ENCODE measurements at places on chromosomes 16 and 17.
A peak's percentile ranks its signal among the peaks of the same experiment; 100 is the strongest.

DNA sequence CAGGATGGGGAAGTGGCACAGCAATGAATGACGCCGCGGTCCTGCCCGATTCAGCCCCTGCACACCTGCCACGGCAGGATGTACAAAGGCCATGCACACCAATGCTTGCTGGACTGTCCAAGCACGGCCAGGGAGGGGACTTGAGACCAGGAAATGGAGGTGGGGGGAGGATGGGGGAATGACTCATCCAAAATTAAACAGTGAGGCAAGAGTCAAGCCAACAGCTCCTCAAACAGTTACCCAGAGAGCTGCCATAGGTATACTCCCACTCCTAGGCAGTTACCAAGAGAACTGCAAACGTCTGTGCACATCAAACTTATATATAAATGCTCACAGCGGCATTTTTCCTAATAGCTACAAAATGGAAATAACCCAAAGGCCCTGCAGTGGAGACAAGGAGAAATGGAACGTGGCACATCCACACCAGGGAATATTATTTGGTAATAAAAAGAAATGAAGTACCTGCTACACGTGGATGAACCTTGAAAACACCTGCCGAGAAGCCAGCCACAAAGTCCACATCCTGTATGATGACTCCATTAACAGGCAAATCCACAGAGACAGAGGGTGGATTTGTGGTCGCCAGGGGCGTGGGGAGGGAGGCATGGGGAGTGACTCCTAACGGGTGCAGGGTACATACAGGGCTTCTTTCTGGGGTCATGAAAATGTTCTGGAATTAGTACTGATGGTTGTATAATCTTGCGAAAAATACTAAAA is 54.1 kb downstream of the VAC14 start:
- DNase-seq = no peak

- DNase-seq = no peak
Observed at GRCh38 chr16:20944861-20945574, 44.4 kb downstream of the LYRM1 start.

GRCh38 chr17:44355642-44356099 is 8.0 kb downstream of the FAM171A2 start:
- no peak for DNase-seq

GRCh38 chr17:30957741-30958140 is 13.1 kb upstream of the RNF135 start:
- DNase-seq = no peak

DNA sequence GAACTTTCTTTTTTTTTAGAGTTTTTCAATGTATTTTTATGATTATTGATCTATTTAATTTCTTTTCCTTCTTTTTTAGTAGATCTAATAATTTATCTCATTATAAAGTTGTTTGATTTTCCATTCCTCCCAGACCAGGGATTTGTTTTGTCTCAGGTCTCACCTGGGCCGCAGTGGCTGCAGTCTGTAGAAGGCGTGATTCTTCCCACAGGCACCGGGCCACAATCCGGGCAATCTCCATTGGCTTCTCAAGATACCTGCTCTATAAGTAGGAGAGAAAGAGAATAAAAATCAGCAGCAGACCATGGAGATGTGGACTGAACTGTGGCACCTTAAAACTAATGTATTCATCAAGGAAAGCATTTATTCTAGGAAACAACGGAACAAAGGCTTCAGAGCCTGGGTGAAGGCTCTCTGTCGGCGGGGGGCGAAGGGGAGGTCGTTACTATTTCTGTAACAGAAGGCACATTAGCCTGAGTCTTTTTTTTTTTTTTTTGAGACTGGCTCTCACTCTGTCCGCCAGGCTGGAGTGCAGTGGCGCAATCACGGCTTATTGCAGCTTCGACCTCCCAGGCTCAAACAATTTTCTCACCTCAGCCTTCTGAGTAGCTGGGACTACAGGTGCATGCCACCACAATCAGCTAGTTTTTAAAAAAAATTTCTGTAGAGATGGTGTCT is 42.7 kb downstream of the STAT3 start:
- peak; percentile 44 for DNase-seq

- no peak for DNase-seq
Observed at GRCh38 chr17:2239882-2240430, 63.6 kb downstream of the SMG6 start.

DNA sequence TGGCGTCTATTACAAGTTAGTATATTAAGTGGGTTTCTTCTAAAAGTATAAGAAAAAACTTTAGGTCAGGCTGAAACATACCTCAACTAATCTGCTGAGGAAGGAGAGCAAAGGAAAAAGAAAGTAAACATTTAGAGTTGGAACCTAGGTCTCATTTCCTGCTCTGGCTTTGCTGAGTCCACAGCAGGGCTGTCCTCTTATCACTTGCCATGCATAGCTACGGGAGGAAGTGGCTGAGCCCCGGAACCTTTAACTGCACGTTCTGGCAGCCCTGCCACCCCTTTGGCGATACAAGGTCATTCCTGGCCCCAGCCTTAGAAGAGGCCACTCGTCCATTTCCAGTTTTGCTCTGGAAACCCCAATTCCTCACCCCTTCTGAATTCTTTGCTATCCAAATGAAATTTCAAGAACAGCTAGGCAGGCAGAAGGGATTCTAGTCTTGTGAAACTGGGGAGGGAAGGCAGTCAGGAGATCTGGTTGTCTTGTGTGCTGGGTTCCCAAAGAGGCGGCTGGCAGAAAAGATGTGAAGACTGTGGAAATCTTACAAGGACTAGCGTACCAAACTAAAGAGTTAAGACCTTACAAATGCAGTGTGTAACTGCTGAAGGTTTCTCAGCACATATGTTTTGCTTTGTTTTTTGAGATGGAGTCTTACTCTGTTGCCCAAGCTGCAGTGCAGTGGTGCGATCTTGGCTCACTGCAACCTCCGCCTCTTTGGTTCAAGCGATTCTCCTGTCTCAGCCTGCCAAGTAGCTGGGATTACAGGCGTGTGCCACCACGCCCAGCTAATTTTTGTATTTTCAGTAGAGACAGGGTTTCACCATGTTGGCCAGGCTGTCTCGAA is 19.1 kb downstream of the WIPI1 start:
- peak; percentile 31 for DNase-seq

- DNase-seq = no peak
Observed at GRCh38 chr16:77637940-77638339, 84.4 kb upstream of the NUDT7 start.

GRCh38 chr17:17729620-17730249 is 48.5 kb downstream of the RAI1 start:
- DNase-seq = no peak

GRCh38 chr17:58920773-58921172 is 165.1 kb downstream of the PPM1E start:
- no peak for DNase-seq

- no peak for DNase-seq
Observed at GRCh38 chr17:61305024-61305423, 94.6 kb upstream of the TBX2 start.

- no peak for DNase-seq
Observed at GRCh38 chr16:85697431-85697830, 8.7 kb upstream of the GINS2 start.

- DNase-seq = no peak
Observed at GRCh38 chr16:86342161-86342834, 168.0 kb upstream of the FOXF1 start.

DNA sequence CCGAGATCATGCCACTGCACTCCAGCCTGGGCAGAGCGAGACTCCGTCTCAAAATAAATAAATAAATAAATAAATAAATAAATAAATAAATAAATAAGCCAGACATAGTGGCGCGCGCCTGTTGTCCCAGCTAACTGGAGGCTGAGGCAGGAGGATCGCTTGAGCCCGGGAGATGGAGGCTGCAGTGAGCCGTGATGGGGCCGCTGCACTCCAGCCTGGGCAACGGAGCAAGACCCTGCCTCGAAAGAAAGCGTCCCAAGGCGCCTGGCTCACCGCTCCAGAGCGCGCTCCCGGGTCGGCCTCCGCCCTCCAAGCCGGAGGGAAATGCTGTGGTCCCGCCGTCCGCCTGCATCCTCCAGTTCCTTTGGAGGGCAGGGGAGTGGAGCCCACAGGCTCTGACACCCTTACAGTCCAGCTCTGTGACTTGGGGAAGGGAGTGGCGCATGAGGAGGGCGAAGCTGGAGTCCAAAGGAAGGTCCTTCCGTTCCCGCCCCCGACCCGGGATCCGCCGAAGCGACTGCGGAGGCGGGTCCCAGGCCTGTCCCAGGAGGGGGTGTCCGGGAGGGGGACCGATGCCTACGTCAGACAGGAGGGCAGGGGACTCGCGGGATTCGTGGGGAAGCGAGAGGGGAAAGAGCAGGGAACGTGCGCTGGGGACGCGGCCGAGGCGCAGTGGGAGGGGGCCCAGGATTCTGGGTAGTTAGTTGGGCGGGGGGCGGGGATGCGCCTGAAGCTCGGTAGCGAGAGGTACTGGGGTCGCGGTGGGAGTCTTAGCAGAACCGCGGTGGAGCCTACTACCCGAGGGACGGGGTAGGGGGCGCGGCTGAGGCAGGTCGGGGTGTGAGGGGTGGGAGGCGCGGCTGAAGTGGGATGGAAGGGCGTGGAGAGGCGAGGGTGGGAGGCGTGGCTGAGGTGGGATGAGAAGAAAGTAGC is 8.4 kb upstream of the TRPV2 start:
- no peak for DNase-seq

GRCh38 chr16:56277075-56277474 is 85.8 kb downstream of the GNAO1 start:
- no peak for DNase-seq

GRCh38 chr16:505479-506245 is 21.9 kb upstream of the CAPN15 start:
- DNase-seq = no peak

DNA sequence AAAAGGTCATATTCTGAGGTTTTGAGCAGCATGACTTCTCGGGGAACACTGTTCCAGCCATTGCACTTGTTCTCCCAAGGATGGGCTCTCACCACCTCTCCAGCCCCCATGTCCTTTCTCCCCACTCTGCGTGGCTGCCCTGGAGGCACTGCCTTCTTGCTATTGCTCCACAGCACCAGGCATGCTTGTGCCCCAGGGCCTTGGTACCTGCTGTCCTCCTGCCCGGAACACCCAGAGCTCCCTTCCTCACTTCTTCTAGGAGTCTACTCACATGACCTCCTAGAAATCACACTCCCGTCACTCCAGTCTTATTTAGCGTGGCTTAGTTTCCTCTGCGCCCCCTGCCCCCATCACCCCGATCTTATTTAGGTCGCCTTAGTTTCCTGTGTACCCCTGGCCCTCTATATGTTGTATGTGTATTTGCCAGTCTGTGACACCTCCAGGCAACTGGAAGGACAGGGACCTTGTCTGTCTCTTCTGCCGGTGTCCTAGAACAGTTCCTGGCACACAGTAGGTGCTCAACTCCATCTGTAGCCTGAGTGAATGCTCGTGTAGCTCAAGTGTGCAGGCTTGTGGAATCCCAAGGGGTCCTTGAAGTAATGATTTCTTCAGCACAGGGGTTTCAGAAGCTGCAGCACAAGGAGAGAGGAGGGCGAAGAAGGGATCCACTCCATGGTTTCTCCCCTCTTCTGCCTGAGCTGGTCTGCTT is 208.6 kb upstream of the CIBAR2 start:
- DNase-seq = no peak

GRCh38 chr17:45311760-45312476 is 4.9 kb downstream of the MAP3K14 start:
- DNase-seq = no peak

DNA sequence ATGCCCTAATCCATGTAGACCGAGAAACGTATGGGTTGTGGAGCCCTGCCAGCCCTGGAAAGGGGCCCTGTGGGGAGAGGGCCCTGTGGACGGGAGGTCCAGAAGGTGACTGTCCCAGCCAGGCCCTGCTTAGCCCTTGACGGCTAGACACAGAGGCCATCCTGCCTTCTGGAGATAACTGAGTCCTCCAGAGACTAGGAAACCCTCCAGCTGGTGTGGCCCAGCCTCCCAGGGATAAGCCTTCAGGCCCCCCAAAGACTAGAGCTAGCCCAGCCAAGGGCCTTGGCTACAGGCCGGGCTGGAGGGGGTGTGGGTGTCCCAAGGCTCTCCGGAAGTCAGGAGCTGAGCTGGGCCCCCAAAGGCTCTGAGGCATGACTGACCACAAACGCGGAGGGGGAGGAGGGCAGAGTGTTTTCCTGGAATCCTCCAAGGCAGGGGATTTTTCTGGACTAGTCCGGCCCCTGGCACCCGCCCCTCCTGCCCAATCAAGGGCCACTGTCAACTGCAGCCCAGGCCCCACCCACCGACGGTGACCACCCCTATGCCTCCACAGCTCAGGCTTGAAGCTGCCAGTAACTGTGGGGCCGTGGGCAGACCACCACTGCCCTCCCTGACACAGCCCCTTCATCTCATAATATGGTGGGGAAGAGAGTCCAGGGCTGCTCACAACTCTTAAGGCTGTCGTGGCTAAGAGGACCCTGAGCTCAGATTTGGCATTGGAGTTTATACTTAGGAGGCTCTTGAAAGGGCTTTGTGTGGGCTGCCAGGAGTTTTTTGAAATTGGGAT is 885 bp upstream of the VASN start:
- no peak for DNase-seq
